ENCODE measurements at places on chromosomes 13 and 19. TPM values are rescaled to one million over a fixed set of nuclear protein-coding genes. Genes with fewer than 3 reads are reported as not detected.

- no peak for DNase-seq
Observed at GRCh38 chr13:31020996-31021395, 88.5 kb downstream of the TEX26 start.

GRCh38 chr13:47588676-47589075 is 412.4 kb downstream of the SUCLA2 start:
- no peak for DNase-seq

DNA sequence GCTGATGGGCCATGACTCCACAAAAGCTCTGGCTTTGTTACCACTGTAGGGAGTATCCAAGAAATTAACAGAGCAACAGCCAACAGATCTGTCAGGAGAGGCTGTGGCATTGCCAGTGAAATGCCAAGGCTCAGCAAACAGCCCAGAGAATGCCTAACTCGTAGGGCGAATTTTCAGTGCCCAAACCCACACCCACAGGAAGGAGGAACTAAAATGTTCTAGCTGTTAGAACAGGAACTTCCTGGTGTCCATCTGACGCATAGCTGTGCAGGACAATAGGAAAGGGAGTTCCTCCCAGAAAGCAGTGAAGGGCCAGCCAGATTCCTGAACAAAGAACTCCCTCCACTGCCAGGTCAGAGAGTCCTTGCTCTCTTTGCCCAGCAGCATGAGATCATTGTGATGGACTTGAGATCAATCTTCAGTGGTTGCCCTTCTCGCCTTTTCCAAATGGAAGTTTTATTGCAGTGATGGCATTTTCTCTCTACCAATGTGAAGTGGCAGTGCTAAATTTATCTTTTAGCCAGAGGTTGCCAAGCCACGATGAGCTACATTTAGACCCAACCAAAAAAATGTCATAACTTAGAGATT is 224.2 kb upstream of the STARD13 start:
- DNase-seq, result no peak

GRCh38 chr19:15439078-15439799 is 10.5 kb downstream of the WIZ start:
- no peak for DNase-seq

GRCh38 chr13:64553411-64554129 is 2676.6 kb downstream of the PCDH9 start:
- no peak for DNase-seq

GRCh38 chr13:78620936-78621470 is 17.7 kb upstream of the POU4F1 start:
- DNase-seq, result no peak

GRCh38 chr13:68745502-68745901 is 1362.1 kb upstream of the ATXN8OS start:
- no peak for DNase-seq

DNA sequence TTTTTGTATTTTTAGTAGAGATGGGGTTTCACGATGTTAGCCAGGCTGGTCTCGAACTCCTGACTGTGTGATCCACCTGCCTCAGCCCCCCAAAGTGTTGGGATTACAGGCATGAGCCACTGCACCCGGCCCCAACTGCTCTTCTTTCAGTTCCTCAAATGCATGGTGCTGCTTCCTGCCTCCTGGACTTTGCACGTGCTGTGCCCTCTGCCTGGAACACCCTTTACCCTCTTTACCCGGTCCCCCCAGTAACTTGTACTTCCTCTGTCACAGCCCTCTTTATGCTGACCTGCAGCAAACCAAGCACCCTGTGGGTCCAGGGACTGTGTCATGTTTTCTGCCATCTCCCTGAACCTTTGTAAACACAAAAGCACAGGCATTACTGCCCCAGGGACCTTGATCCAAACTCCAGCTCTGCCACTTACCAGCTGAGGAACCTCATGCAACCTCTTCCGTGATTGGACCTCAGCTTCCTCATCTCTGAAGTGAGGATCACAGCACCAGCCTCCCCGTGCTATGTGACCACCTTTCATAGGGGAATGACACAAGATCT is 3.8 kb downstream of the BLVRB start:
- no peak for DNase-seq

- no peak for DNase-seq
Observed at GRCh38 chr13:90416938-90417337, 930.5 kb upstream of the MIR17HG start.

DNA sequence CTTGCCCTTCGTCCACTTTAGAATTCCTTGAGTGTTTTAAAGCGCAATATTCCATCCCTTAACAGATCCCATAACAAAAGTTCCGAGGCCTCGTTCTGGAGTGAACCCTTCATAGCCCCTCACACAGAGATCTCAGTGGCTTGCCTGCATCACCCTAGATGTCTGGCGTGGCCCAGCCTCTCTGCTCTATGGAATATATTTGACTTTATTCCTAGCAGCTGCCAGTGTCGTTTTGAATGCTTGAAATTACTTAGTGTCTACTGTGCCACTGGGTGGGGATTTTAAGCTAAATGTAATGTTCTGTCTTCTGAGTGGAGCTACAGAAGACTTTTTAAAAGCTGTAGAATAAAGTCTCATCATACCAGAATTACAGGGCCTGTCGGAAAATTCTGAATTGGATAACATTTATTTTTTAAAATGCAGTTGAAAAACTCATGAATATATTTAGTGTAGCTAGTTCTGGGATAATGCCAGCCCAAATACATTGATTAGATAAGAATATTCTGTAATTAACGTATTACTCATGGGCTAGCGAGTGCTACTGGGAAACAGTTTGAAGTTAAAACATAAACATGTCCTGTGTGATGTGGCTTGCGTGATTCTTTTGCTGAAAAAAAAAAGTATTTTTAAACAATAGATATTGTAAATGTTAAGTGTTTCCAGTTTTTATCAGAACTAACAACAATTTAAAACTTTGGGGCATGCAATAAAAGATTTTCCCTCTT is 111.8 kb downstream of the ESD start:
- no peak for DNase-seq

DNA sequence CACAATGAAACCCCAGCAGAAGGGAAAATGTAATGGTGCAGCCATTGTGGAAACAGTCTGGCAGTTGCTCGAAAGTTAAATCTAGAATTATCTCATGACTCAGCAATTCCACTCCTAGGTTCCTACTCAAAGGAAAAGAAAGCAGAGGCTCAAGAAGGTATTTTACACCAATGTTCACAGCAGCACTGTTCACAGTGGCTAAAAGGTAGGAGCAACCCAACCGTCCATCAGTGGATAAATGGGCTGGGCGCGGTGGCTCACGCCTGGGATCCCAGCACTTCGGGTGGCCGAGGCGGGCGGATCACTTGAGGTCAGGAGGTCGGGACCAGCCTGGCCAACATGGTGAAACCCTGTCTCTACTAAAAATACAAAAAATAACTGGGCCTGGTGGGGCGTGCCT is 25.9 kb downstream of the ZFR2 start:
- DNase-seq, result no peak

- no peak for DNase-seq
Observed at GRCh38 chr19:34767951-34768350, 5.1 kb downstream of the ZNF599 start.

DNA sequence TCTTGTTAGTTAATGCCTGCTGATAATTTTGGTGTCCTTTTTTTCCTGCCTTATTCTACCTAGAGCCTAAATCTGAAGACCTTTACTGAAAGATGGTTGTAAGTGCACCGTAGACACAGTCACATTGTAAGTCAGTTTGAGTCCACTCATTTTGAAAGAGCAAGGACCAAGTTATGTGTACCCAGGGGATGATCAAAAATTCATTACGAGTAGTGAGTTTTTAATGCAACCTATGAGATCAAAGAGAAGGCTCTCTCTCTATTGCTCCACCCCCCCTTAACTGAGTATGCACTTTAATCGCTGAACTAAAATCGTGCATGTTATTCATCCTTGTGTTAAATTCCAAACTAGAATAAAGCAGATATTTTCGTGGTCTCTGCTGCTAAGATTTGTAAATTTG is 1.8 kb downstream of the RAP2A start:
- no peak for DNase-seq

DNA sequence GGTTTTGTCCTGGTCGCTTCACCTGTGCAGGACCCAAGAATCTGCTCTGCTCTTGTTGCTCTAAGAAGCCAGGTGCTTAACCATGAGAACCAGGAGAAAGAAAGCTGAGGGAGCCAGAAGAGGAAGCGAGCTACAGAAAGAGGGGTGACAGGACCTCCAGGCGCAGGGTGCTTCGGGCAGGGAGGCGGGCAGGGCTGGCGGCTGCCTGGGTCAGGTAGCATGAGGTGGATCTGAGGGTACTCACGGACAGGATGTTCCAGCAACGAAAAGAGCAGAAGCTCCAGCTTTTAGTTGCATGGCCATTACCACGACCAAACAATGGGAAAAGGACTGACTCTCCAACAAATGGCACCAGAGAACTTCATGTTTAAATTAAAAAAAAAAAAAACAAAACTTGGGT is 59.9 kb downstream of the ZNF724 start:
- DNase-seq, result no peak

GRCh38 chr19:30665449-30665848 is 293.3 kb downstream of the ZNF536 start:
- no peak for DNase-seq

DNA sequence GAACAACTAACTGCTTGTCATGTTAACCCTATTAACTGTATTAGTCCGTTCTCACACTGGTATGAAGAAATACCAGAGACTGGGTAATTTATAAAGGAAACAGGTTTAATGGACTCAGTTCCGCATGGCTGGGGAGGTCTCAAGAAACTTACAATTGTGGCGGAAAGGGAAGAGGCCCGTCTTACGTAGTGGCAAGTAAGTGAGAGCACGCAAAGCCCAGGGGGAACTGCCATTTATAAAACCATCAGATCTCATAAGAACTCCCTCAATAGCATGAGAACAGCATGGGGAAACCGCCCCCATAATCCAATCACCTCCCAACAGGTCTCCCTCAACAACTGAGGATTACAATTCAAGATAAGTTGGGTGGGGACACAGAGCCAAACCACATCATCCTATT is 34.7 kb downstream of the PHF11 start:
- DNase-seq, result no peak

GRCh38 chr19:4069331-4069959 is 2.7 kb upstream of the ZBTB7A start:
- no peak for DNase-seq

GRCh38 chr13:70405266-70405665 is 297.0 kb upstream of the KLHL1 start:
- DNase-seq, result no peak

GRCh38 chr13:33690354-33690753 is 127.6 kb upstream of the RFC3 start:
- DNase-seq, result no peak

- no peak for DNase-seq
Observed at GRCh38 chr13:28027607-28028364, 39.3 kb upstream of the URAD start.

DNA sequence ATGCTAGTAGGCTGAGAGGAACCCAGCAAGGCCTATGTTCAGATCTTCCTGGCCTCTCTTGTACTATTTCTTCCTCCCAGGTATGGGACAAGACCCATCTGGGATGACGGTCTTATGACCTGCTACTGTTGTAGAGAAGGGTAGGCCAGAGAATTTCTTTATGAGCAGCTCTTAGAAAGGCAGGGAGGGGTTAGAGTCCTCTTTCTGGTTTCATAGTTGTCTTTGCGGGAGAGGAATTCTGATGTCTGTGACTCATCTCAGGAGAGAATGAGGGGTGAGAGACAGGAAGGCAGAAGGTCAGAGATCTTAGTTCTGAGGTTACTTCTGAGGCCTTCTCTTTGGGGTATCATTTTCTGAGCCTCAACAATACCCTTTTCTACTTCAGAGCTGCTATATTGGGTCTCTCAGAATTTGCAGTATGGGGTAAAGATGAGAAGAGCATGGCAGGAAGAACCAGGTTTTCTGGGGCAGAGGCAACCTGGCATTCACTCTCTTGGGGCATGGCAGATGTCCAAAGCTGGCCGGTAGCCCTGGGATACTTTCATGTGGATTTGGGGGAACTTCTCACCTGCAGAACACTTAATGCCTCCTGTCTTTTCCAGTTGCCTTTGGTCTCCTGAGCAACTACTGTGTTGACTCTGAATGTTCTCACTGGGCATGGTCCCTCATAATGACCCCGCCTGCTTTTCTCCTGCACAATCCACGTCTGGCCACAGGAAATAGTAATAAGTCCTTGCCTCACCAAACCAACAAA is 154.4 kb downstream of the GGACT start:
- no peak for DNase-seq

DNA sequence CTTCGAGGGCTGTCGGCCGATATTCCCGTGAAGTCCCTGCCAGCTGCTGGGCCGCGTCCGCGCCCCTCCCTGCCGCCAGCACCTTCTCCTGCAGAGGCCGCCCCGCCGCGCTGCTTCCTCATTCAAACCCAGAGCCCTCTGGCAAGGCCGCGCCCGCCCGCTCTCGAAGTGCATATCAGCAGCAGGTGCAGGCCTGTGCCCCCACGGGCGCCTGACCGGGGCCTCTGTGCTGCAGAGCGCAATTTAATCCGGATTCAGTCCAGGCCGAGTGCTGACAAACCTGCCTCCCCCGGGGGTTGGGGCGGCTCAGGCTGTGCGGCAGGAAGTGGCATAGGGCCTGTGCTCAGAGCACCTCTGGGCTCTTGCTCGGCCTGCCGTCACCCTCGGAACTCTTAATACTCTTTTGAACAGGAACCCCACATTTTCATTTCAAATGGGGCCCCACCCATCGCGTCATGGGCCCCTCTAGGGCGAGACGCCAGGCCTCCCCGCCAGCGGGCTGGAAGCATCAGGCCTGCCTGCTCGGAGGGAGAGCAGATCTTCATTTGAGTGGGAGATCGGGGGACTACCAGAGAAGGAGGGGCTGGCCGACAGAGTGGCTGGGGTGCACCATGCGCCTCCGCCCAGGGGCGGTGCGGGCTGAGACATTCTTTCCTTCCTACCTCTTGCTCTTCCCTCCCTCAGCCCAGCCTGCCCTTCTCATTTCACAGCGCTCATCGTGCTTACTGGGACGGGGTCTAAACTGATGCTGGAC is 125.7 kb downstream of the TNFRSF19 start:
- peak; percentile 27 for DNase-seq

GRCh38 chr13:113832205-113832604 is 31.7 kb downstream of the GAS6 start:
- DNase-seq, result no peak

Gene MVB12A
- 70.8 TPM for total RNA-seq

Gene IL27RA
- 12.0 TPM for total RNA-seq

Gene PEG3
- total RNA-seq, result 0.27 TPM

Gene IGSF23
- total RNA-seq, result not detected

Gene GPR12
- 0.09 TPM for total RNA-seq

Gene SHISA2
- total RNA-seq, result 20.5 TPM

Gene FDX2
- total RNA-seq, result 27.0 TPM

Gene EBI3
- total RNA-seq, result 1.5 TPM

Gene CEACAM7
- 0.21 TPM for total RNA-seq

Gene NRTN
- total RNA-seq, result 4.9 TPM

Gene ICAM1
- 4.8 TPM for total RNA-seq

All from WTC11 (cell line).